Astrocyte (in vitro differentiated cells and primary cell): ENCODE measurements at places on chromosomes 6 and 20. TPM values are rescaled to one million over a fixed set of nuclear protein-coding genes. Genes with fewer than 3 reads are reported as not detected.

- no peaks in the 10 kb centered on the region for H3K27me3 ChIP-seq
- no peak overlapping the region for H3K27ac ChIP-seq
- DNase-seq, result no peak
- no peaks in the 10 kb centered on the region for H3K36me3 ChIP-seq
- no peaks in the 10 kb centered on the region for H3K4me1 ChIP-seq
- H3K4me3 ChIP-seq, result no peak overlapping the region
Measured at GRCh38 chr6:129029778-129030177, 146.8 kb downstream of the LAMA2 start.

GRCh38 chr6:53696341-53696740, 30.8 kb upstream of the KLHL31 start:
- no peak overlapping the region for H3K4me3 ChIP-seq
- H3K27me3 ChIP-seq, result no peaks in the 10 kb centered on the region
- DNase-seq, result no peak
- no peak overlapping the region for H3K27ac ChIP-seq
- no peaks in the 10 kb centered on the region for H3K4me1 ChIP-seq

DNA sequence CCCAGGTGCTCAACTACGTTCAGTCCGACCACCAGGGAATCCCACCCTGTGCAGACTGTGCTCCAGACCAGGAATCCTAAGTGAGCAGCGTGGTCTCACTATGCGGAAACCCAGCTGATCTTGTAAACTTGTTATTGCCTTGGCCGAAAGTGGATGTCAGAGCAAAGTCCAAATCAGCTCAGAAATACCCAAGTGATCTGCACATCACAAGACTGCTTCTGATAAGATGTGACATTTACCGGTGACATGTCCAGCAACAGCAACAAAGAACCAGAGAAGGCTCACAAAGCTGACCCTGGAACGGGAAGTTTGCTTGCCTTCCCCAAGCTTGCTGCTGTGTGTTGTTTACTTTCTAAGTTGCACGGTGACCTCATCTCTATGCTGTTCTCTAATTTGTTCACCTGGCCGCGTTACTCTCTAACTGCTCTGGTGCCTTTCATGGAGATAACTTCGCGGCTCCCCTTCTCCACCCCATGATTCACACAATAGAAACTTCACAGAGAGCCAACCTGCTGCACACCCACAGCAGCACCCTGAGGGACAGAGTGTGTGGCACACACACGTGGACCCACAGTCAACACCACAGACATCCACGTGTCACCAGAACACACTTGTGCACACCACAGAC, 1.7 kb downstream of the BNIP5 start:
- no peaks in the 10 kb centered on the region for H3K36me3 ChIP-seq
- no peak overlapping the region for H3K27ac ChIP-seq
- DNase-seq, result no peak

DNA sequence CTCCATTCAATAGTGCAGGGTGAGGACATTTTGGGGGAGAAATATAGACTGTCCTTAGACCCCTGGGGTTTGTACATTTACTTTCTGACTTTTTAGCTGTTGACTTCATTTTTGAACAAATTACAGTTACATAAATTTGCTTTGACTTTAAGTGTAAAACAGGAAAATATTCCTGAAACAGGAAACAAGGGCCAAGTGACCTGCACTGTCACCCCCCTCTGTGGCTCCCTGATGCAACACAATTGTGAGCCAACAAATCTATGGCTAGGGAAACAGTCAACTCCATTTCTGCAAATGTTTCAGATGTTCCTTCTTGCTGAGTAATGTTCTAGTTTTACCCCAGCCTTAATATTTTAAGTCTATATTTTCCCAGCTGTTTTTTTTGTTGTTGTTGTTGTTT, 39.8 kb downstream of the HLA-A start:
- no peak overlapping the region for H3K4me3 ChIP-seq
- H3K4me1 ChIP-seq, result peaks cover 3% of the 10 kb centered on the region
- no peaks in the 10 kb centered on the region for H3K36me3 ChIP-seq
- no peak for DNase-seq
- no peak overlapping the region for H3K27ac ChIP-seq

- H3K4me1 ChIP-seq, result peaks cover 28% of the 10 kb centered on the region
- H3K27ac ChIP-seq, result no peak overlapping the region
- no peak for DNase-seq
- H3K36me3 ChIP-seq, result no peaks in the 10 kb centered on the region
Measured at GRCh38 chr20:24097506-24098245, 109.1 kb upstream of the GGTLC1 start.

DNA sequence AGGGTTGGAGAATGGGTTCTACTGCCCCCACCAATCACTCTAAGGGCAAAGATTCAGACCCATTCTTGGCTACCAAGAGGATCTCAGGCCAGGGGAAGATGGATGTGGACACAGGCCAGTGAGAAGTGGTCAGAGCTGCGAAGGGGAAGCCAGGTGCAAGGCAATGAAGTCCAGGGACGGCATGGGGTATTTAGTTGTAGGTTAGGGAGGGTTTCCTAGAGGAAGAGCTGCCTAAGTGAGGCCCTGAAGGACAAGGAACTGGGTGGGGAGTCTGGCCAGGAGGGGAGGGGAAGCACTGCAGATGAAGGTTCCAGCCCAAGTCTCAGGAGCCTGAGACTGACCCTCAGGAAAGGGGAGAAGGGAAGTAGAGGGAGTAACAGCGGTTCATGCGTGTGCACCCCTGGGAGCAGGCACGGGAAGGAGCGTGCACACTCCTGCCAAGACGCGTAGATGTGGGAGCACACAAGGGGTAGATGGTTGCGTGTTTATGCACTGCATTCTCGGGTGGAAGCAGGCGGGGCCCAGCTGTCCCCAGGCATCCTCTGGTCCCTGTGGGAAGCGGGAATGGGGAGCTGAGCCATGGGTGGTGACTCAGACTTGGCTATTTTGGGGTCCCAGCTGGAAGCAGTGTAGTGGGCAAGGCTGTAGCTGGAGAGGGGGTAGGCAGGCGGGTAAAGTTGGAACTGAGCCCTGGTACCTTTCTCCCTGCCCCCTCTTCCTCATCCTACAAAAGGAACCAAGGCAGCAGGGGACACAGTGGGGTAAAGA, 3.3 kb downstream of the ACTL10 start:
- no peaks in the 10 kb centered on the region for H3K27me3 ChIP-seq
- H3K36me3 ChIP-seq, result no peaks in the 10 kb centered on the region
- H3K4me3 ChIP-seq, result no peak overlapping the region
- peaks cover 53% of the 10 kb centered on the region for H3K4me1 ChIP-seq
- no peak overlapping the region for H3K27ac ChIP-seq

GRCh38 chr6:56510984-56511531, 131.6 kb downstream of the DST start:
- H3K27ac ChIP-seq, result no peak overlapping the region
- no peak overlapping the region for H3K4me3 ChIP-seq
- DNase-seq, result no peak
- H3K4me1 ChIP-seq, result no peaks in the 10 kb centered on the region
- peaks cover 55% of the 10 kb centered on the region for H3K36me3 ChIP-seq
- no peaks in the 10 kb centered on the region for H3K27me3 ChIP-seq

DNA sequence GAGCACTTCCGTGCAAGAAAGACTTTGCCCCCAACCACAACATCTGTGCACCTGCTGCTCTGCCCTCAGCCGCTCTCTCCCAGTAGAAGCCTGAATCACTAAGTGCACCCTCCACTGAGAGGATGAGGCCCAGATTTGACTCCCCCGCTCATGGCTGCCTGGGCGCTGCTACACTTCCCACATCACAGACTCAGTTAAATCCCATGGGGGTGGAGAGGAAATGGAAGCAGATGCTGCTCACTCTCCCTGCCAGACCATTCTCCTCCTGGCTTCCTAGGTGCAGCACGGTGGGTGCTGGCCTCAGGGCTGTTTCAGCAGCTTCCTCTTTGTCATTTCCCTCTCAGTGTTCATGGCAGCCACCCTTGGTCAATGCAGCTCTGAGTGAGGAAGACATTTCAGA, 4.8 kb downstream of the CST5 start:
- no peaks in the 10 kb centered on the region for H3K27me3 ChIP-seq
- H3K4me3 ChIP-seq, result no peak overlapping the region
- no peaks in the 10 kb centered on the region for H3K36me3 ChIP-seq

DNA sequence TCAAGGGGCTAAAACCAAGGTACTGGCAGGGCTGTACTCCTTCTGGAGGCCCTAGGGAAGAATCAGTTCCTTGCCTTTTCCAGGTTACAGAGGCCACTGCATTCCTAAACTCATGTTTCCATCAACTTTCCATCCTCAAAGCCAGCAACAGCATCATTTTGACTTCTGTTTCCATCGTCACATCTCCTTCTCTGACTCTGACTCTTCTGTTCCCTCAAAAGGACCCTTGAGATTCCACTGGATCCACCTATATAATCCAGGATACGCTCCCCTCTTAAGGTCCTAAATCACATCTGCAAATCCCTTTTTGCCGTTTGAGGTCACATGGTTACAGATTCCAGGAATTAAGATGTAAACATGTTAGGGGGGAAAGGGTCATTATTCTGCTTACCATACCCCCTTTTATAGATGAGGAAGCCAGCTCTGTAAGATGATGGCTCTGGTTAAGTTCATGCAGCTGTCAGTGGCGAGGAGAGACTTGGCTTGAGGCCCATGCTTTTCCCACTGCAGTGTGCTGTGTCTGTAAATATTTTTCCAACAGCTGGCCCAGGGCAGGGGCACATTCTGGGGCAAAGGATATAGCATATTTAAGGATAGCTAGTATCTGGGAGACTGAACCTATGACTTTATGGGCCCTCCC, 114.6 kb downstream of the TNFRSF21 start:
- H3K4me1 ChIP-seq, result no peaks in the 10 kb centered on the region
- no peaks in the 10 kb centered on the region for H3K27me3 ChIP-seq
- H3K4me3 ChIP-seq, result no peak overlapping the region
- DNase-seq, result no peak
- H3K27ac ChIP-seq, result no peak overlapping the region

GRCh38 chr20:11375966-11376365, 541.7 kb upstream of the BTBD3 start:
- no peak overlapping the region for H3K4me3 ChIP-seq
- no peaks in the 10 kb centered on the region for H3K27me3 ChIP-seq
- H3K4me1 ChIP-seq, result peaks cover 18% of the 10 kb centered on the region
- DNase-seq, result no peak
- no peak overlapping the region for H3K27ac ChIP-seq
- H3K36me3 ChIP-seq, result no peaks in the 10 kb centered on the region

DNA sequence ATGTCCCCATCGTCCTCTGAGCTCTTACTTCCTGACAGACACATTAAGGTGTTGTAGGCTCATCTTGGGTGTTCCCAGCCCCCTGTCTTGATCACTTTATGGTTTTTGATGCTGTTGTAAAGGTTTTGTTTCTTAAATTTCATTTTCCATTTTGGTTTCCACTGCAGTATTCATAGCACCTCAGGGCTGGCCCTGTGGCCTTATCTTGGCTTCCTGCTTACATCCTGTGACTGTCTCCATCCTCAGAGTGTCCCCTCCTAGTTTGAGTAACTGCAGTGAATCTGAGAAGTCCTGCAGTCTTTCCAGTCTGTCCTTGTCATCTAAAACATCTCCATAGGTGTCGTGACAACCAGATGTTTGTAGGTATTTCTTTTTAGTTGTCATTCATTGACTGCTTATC, 50.9 kb downstream of the JARID2 start:
- peaks cover 14% of the 10 kb centered on the region for H3K4me1 ChIP-seq
- no peaks in the 10 kb centered on the region for H3K36me3 ChIP-seq
- DNase-seq, result no peak
- H3K4me3 ChIP-seq, result no peak overlapping the region
- no peaks in the 10 kb centered on the region for H3K27me3 ChIP-seq

- H3K27me3 ChIP-seq, result peaks cover 2% of the 10 kb centered on the region
- H3K36me3 ChIP-seq, result no peaks in the 10 kb centered on the region
- H3K4me3 ChIP-seq, result no peak overlapping the region
Measured at GRCh38 chr6:6635291-6635690, 46.8 kb downstream of the LY86 start.

- no peak for DNase-seq
- peak overlapping the region; percentile 91 for H3K4me3 ChIP-seq
- H3K27ac ChIP-seq, result peak overlapping the region; percentile 65
- peaks cover 36% of the 10 kb centered on the region for H3K4me1 ChIP-seq
Measured at GRCh38 chr6:18264923-18265377, 620 bp upstream of the DEK start.

- peaks cover 14% of the 10 kb centered on the region for H3K4me1 ChIP-seq
- H3K27ac ChIP-seq, result peak overlapping the region; percentile 74
- no peaks in the 10 kb centered on the region for H3K27me3 ChIP-seq
- DNase-seq, result peak; percentile 74
Measured at GRCh38 chr6:119129968-119130484, 51.6 kb upstream of the FAM184A start.

DNA sequence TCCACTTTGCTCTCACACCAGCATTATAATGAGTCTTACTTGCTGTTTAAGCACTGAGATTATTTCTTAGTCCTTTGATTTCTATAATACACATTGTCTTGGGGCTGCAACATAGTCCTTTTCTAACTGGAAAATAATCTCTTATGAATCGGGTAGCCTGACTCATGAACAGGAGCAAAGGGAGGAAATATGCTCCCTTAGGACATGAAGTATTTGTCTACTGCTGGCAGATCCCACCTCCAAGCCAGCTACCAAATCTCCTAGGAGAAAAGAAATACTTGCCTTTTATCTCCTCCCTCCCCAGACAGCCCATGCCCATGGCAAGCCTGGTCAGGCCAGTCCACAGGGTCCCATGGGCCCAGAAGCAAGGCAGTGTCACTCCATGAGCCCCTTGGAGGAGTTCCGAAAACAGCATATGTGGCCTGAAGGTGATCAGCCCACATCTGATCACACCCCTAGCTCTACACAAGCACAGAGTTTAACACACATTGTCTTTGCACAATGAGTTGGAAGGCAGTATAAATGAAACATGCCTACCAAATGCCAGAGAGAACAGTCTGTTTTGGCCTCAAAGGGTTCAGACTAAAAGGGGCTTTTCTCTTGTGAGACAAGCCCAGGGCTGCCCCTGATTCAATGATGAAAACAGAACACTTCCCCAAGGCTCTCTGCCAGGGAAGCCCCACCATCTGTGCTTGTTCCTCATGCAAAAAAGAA, 37.1 kb upstream of the SLC4A11 start:
- peaks cover 31% of the 10 kb centered on the region for H3K36me3 ChIP-seq
- no peaks in the 10 kb centered on the region for H3K27me3 ChIP-seq
- H3K27ac ChIP-seq, result no peak overlapping the region
- no peak overlapping the region for H3K4me3 ChIP-seq
- no peaks in the 10 kb centered on the region for H3K4me1 ChIP-seq

GRCh38 chr6:53615633-53616449, 49.7 kb downstream of the KLHL31 start:
- peak; percentile 83 for DNase-seq
- H3K27me3 ChIP-seq, result no peaks in the 10 kb centered on the region
- peak overlapping the region; percentile 45 for H3K27ac ChIP-seq
- peak overlapping the region; percentile 34 for H3K4me3 ChIP-seq
- H3K36me3 ChIP-seq, result no peaks in the 10 kb centered on the region
- H3K4me1 ChIP-seq, result peaks cover 9% of the 10 kb centered on the region

- no peak overlapping the region for H3K27ac ChIP-seq
- H3K36me3 ChIP-seq, result peaks cover 9% of the 10 kb centered on the region
- H3K4me3 ChIP-seq, result no peak overlapping the region
Measured at GRCh38 chr6:37393381-37393929, 39.6 kb upstream of the CMTR1 start.

DNA sequence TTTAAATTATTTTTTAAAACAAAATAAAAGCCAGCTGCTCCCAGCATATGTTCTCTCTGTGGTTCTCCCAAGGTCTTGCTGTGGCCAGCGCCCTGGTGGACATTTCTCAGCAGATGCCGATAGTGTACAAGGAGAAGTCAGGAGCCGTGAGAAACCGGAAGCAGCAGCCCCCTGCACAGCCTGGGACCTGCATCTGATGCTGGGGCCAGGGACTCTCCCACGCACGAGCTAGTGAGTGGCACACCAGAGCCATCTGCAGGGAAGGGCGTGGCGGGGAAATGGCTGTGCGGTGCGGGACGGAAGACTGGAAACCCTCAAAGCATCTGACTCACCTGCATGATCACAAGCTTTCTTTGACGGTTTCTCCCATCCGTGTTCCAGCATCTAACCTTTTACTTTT, 16.5 kb downstream of the GFRA4 start:
- H3K27me3 ChIP-seq, result no peaks in the 10 kb centered on the region
- H3K27ac ChIP-seq, result no peak overlapping the region
- peaks cover 5% of the 10 kb centered on the region for H3K4me1 ChIP-seq

SUMO4 gene
- total RNA-seq, result 1.4 and 1.6 TPM in 2 replicates

IP6K3 gene
- total RNA-seq, result 4.5 and 4.6 TPM in 2 replicates

CPNE5 gene
- 0.11 and 0.29 TPM in 2 replicates for total RNA-seq

LRRC1 gene
- total RNA-seq, result 11.8 and 14.3 TPM in 2 replicates
